NAMALWA (cell line): ENCODE measurements at places on chromosomes 3 and 15.
A peak's percentile ranks its signal among the peaks of the same experiment; 100 is the strongest.

DNA sequence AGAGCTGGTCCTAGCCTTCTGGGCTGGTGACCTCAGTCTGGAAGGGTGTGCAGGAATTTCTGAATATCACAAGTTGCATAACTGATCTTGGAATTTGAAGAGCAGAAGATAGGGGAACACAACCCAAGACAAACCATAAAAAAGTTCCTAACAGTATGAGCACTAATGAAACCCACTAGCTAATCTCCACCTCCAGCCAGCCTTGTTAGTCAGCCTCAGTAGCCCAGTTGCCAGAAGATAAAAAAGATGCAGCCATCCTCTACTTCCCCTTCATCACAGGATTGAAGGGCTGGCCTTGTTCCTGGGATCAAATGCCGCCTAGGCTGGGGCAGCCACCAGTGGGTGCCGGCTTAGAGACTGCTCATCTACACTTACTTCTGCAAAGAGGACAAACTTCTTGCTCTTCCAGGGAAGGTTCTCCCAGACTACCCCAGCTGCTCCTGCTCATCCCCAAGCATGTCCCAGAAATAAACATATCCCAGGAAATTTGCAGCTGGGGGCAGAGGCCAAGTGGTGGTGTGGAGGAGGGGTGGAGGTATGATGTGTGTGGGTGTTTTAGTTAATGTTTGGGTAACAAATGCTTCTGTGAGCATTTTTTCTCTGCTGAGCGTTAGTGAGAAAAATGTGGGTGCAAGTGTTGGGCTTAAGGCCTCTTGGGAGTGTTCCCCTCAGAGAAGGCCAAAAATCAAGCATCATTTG, 9.2 kb upstream of the ITGA11 start:
- no peak for DNase-seq

DNA sequence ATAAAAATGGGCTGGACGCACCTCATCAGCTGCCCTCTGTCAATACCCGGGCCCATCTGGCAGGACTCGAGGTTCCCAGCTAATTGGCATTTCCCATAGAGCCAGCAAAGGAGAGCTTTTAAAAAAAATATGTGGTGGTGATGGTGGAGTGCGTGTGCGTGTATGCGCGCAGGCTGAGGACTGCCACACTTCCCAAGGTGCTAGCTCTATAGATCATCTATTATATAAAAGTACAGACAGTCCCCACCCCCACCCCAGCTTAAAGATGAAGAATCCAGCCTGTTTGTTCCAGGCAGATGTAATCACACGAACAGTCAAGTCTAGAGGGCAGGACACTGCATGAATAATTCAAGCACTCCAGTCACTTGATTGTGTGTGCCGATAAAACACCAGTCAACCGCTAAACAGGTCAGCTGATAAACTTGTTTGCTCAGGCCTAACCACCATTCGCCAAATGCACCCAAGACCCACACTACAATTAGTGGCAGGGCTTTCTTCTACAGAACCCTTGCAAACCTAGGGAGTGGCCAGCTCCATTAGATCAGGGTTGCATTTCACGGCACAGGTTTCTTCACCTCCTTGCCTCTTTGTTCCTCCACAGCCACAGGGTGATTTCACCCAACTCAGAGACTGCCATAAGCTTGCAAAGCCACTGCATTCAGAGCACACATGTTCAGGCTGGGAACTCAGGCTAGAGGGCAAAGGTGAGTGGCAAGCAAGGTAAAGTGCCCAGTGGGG, 5.8 kb downstream of the TLE3 start:
- no peak for DNase-seq

GRCh38 chr3:46593274-46593862, 19.0 kb upstream of the FAM240A start:
- no peak for DNase-seq

DNA sequence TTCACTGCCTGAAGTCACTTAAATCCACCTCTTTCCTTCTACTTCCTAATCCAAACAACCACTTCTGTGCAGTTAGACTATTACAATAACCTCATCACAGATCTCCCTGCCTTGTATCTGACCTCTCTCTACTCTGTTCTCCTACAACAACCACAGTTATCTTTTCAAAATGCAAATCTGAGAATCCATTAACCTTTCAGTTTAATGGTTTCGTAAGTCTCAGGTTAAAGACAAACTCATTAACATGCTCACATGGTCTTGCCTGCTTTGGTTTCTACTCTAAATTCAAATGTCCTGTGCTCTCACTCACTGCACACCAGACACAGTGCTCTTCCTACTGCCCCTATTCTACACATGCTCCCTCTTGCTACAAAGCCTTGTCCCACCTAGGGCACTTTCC, 406.5 kb upstream of the THBS1 start:
- no peak for DNase-seq

DNA sequence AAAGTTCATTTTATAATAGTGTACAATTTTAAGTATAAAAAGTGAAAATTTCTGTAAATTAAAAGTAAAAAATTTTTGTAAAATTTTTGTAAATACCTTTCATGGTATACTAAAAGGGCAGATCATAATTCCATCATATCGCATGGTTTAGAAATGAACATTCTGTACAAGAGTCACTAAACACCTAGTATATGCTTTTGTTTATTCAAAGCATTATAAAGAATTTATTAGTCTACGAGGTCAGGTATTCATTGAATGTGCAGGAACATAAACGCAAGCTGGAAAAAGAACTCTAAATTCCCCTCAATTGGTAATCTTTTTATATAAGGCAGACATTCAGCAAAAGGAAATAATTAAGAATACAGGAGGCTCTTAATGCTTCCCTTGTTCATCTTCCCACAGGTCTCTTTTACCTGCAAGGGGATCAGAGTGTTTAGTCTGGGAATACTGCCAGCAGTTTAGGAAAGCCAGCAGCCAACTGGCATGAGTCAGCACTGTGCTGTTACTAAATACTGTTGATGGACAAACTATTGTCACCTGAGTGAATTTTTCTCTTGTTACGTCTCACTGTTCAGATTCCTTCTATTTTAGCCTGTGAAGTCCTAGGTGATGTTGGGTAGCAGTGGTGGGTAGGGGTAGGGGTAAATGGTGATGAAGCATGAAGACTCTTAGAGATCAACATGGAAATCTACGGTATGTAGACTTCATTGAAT, 70.1 kb downstream of the UQCC5 start:
- no peak for DNase-seq

DNA sequence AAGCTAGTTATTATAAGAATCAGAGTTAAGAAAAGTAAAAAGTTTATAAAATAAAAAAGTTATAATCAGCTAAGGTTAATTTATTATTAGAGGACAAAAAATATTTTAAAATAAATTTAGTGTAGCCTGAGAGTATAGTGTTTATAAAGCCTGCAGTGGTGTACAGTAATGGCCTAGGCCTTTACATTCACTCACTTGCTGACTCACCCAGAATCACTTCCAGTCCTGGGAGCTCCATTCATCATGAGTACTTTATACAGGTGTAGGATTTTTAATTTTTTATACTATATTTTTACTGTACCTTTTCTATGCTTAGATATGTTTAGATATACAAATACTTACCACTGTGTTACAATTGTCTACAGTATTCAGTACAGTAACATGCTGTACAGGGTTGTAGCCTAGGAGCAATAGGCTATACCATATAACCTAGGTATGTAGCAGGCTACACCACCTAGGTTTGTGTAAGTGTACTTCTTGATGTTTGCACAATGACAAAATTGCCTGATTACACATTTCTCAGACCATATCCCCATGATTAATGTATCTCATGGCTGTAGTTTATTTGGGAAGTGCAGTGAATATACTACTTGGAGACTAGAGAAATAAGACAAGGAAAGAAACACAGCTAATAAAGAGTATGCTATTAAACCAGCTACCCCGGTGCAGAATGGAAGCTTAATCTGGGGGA, 101.9 kb upstream of the GALNT15 start:
- DNase-seq, result no peak

- peak; percentile 89 for DNase-seq
These were observed 26.6 kb upstream of the RASA2 start for GRCh38 chr3:141460097-141460704.

DNA sequence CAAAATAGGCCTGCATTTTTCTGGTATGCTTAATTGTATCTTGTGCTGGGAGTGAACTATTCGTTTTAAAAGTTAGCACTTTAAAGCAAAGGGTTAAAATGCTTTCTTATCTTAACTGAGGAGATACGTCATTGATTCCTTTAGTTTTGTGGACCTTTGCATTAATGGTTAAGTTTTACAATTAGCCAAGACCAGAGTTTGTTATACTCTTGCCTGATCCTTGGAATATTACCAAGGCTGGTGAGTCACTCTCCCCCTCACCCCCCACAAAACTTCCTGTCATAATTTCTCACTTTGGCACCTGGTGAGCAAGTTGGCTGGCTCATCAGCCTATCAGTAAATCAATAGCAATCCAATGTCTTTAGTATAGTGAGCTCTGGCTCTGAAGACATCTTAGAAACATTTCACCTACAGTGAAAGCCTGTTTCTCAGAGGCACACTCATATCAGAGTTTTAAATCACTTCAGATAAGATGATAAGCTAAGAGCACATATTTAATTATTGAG, 26.7 kb downstream of the SLC2A2 start:
- no peak for DNase-seq

GRCh38 chr15:69909719-69910444, 187.8 kb downstream of the TLE3 start:
- DNase-seq, result peak; percentile 59

- no peak for DNase-seq
These were observed 22.7 kb downstream of the CORO2B start for GRCh38 chr15:68601206-68602197.

DNA sequence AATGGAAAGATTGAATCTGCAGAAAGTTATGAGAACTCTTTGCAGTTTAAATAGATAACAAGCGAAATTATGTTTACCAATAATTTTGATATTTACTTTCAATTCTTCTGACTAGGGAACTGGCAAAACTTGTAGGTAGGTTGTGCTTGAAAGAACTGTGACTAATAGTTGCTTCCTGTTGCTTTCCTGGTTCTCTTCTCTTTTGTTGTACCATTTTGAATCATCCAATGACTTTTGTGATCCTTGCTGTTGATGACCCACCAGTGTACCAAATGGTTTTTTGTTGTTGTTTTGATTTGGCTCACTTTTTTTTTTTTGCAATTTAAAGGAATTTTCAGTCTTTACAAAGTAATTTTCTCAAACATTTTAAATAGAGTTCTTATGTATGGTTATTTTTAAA, 64.9 kb upstream of the DCBLD2 start:
- no peak for DNase-seq

GRCh38 chr3:194091141-194091540, 44.8 kb upstream of the HES1 start:
- no peak for DNase-seq

DNA sequence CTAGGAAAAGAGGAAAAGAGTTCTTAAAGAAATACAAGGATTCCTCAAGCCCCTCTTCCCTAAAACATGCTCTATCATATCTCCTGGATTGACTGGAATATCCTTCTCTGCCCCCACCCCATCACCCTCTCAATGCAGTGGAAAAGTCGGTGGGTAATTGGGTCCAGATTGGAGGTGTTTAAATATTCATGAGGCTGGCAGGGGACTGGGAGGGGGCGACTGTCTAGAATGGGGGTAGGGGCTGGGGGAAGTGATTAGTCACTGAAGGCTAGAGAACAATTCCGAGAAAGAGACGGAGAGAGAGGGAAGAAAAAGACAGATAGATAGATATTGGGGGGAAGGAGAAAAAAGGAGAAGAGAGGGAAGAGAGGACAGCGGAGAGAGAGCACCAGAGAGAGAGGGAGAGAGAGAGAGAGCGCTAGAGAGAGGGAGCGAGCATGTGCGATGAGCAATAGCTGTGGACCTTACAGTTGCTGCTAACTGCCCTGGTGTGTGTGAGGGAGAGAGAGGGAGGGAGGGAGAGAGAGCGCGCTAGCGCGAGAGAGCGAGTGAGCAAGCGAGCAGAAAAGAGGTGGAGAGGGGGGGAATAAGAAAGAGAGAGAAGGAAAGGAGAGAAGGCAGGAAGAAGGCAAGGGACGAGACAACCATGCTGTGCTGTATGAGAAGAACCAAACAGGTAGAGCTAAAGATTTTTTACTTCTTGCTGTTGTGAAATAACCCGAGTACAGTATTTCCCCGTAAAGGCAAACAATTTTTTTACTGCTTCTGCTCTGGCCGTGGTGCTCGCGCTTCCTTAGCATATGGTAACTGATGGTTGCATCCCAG, at the start of gene GAP43:
TSS of gene GAP43 (plus strand) at position 467 of the 825 bp plus-strand sequence. CDS start at position 647, 180 bp downstream.
- DNase-seq, result no peak

DNA sequence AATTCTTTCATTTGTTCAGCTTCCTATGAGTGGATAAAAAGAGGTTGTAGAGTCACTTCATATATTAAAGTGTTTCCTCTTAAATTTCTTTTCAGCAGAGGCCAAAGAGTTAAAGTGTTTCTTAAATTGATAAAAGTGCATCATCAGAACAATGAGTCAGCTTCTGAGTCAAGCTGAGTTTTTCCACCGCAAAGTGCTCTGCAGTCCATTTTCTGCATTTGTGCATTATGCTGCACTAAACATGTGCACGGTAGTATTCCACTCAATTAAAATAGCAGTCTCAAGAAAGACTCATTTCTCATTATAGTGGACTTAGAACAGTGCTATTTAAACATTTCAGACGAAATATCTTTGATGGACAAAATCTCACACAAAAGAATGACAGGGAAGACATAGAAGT, 152.0 kb downstream of the ZBBX start:
- no peak for DNase-seq

- no peak for DNase-seq
These were observed 43.9 kb upstream of the POLG start for GRCh38 chr15:89378296-89379151.

- no peak for DNase-seq
These were observed 27.1 kb downstream of the CHST2 start for GRCh38 chr3:143146486-143147274.

DNA sequence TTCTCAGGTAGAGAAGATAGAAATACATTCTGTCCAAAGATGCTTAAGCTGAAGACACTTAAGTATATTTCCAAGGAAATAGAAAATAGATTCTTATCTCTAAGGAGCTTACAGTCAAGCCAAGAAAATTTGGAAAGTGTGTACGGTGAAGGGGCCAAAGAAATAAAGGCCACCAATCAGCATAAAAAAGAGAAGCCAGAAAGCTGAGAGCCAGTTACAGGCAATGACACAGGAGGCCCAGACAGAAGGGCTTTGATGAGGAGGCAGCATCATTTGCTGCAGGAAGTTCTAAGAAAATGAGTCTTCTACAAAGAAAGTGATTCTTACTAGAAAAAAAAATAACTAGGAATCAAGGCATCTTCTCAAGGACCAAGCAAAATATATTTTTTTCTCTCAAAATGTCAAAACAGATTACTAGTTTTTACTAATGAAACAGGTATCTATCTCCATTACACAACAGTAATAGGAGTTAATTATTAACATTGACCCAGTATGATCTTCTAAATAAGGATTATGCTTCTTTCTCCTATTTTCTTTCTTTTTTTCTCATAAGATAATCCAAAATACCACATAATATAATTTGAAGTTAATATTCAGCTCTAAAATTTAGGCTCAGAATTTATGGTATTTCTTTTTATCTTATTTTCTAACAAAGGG, 82.1 kb upstream of the PHLDB2 start:
- no peak for DNase-seq

DNA sequence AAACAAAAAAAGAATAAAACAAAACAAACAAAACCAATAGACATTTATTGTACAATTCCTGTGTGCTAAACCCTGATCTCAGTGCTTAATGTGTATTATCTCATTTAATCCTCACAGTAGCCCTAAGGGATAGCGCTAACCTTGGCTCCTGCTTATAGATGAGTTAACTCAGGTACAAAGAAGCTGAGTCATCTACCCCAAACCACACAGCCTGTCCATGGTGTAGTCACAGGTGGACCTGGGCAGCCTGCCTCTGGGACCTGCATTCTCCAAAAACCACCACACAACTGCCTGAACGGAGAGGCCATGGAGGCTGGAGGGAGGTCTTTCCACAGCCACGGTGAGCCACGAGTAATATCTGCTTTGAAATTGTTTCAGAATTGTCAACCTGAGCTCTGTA, 5.5 kb upstream of the CLN6 start:
- DNase-seq, result no peak

GRCh38 chr3:103818398-103818797, 1383.6 kb downstream of the ZPLD1 start:
- DNase-seq, result no peak
